ENCODE measurements at places on chromosomes 6 and 20. TPM values are rescaled to one million over a fixed set of nuclear protein-coding genes. Genes with fewer than 3 reads are reported as not detected.
A peak's percentile ranks its signal among the peaks of the same experiment; 100 is the strongest.

DNA sequence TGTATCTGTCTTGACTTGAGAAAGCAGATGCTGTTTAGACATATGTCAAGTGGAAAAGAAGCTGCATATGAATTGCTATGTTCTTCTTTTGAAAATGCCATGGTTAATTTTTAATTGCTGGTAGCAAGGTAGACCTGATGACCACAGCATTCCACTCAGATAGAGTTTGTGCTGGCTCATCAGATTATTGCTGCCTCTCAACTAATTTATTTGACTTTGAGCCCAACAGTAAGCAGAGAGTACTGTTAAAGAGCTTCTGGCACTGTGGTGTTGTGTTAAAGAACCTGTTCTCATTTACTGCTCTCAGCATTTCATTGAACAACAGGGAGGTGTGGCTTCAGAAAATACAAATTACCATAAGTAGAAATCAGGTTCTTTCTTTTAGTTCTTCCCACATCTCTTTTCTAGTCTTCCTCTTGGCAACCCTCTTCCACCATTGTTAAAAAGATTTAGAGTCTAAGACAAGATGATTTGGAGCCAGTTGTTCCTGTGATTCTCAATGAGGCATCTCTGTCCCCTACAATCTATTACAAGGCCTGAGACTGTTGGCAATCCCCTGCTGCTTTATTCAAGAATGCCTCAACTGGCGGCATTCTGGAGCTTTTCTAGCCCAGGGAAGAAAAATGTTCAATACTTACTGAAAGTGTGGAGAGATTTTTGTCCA is 967.6 kb upstream of the GJE1 start:
- no peak for DNase-seq

Gene PSORS1C1
- total RNA-seq, result 3.0 TPM

GRCh38 chr6:45454008-45454911 is 76.5 kb upstream of the SUPT3H start:
- DNase-seq, result peak; percentile 92

DNA sequence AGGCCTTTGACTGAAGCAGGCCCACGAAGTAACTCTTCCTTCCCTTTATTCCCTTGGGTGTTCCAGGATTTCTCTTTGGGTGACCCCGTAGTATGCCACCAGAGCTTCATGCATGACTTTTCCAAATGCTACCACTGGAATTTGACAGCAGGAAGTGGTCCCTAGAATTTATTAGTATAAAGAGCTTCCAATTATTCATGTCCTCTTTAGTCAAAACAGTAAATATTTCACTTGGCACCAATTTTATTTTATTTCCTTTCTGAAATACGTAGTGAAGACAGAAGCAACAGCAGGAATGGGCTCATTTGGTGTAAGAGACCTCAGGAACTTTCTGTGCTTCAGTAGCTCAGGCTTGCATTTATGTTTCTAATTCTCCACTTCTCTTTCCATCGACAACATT is 151.3 kb downstream of the LCA5 start:
- DNase-seq, result peak; percentile 12
